ENCODE measurements at places on chromosomes 13 and 19. TPM values are rescaled to one million over a fixed set of nuclear protein-coding genes. Genes with fewer than 3 reads are reported as not detected.

The ZNF556 gene
- total RNA-seq: not detected

The SIGLEC8 gene
- 0.54 TPM for total RNA-seq

The ZNF560 gene
- total RNA-seq: not detected

The ZBTB32 gene
- 0.31 TPM for total RNA-seq

The OSCAR gene
- total RNA-seq: not detected

The SH2D3A gene
- total RNA-seq: 1.7 TPM

The IZUMO2 gene
- total RNA-seq: not detected

The BAX gene
- 40.8 TPM for total RNA-seq

The CFAP97D2 gene
- not detected for total RNA-seq

The CHST8 gene
- total RNA-seq: 0.54 TPM

The KIR2DL3 gene
- total RNA-seq: not detected

The ETV2 gene
- total RNA-seq: not detected

The ATXN8OS gene
- total RNA-seq: not detected

The FUT1 gene
- total RNA-seq: 3.5 TPM

The PGLYRP1 gene
- total RNA-seq: not detected

The LHB gene
- total RNA-seq: not detected

The MRI1 gene
- total RNA-seq: 35.9 TPM

The ZNF723 gene
- not detected for total RNA-seq

The ZNF418 gene
- 28.5 TPM for total RNA-seq

The ONECUT3 gene
- not detected for total RNA-seq

The RINL gene
- total RNA-seq: 1.2 TPM

The CGB8 gene
- not detected for total RNA-seq

The FKBP8 gene
- 428 TPM for total RNA-seq

The ILF3 gene
- 127 TPM for total RNA-seq

The GRK1 gene
- not detected for total RNA-seq

The ZIK1 gene
- total RNA-seq: 7.5 TPM

The CCDC122 gene
- total RNA-seq: 3.6 TPM

The S1PR2 gene
- 16.1 TPM for total RNA-seq

The HSD17B14 gene
- 5.9 TPM for total RNA-seq

The NANOS2 gene
- not detected for total RNA-seq

The CD33 gene
- 7.0 TPM for total RNA-seq

The C19orf33 gene
- 48.7 TPM for total RNA-seq

The CBLC gene
- total RNA-seq: not detected

The ZNF570 gene
- 12.1 TPM for total RNA-seq

Measured in gastroesophageal sphincter (tissue), 4 donors.